ENCODE measurements at places on chromosomes 6 and 20.

GRCh38 chr6:128067446-128068118, 166.7 kb upstream of the THEMIS start:
- no peak for DNase-seq

GRCh38 chr6:115796061-115796460, 264.6 kb downstream of the FRK start:
- DNase-seq = no peak

DNA sequence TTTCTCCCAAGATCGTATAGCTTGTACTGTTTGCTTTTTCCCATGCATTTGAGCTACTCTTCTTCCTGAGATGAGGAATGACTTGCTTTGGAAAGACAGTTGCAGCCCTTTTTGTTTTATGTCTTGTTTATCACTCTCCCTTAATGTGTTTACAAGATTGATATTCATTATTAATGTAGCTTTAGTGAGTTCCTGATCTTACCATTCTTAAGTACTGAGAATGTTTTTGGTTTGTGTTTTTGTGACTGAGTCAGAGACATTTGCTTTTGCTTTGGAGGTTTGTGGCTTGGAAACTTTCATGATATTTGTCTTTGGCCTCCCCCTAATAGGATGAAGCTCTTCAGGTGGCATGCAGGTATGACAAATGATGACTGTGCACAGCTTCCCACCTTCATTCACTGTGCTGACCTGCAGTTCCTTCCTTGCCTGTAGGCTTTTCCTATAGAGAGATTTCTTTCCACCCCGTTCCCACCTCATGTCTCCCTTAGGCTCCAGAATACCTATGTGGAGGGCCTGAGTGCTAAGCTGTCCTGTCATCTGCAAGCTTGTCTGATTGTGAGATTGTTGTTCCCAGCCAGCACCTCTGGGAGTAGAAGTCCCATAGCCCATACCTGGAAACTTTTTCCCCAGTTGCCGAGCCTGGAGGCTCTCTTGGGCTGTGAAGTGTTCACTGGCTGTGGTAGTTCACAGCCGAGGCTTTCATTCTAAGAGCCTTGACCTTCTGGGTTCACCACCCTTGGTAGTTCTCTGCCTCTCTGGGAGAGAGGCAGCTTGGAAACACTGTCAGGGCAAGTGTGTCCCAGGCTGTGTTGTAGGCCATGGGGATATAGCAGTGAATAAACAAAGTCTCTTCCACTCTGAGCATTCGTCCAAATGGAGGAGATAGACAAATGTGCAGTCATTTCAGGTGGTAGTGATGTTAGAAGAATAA, 27.1 kb downstream of the CDS2 start:
- DNase-seq = no peak

- DNase-seq = no peak
Observed at GRCh38 chr6:69866351-69866769, at the start of gene COL19A1. TSS of gene COL19A1 (plus strand) at chr6:69866556. CDS start at chr6:69879568, 13,012 bp downstream.

DNA sequence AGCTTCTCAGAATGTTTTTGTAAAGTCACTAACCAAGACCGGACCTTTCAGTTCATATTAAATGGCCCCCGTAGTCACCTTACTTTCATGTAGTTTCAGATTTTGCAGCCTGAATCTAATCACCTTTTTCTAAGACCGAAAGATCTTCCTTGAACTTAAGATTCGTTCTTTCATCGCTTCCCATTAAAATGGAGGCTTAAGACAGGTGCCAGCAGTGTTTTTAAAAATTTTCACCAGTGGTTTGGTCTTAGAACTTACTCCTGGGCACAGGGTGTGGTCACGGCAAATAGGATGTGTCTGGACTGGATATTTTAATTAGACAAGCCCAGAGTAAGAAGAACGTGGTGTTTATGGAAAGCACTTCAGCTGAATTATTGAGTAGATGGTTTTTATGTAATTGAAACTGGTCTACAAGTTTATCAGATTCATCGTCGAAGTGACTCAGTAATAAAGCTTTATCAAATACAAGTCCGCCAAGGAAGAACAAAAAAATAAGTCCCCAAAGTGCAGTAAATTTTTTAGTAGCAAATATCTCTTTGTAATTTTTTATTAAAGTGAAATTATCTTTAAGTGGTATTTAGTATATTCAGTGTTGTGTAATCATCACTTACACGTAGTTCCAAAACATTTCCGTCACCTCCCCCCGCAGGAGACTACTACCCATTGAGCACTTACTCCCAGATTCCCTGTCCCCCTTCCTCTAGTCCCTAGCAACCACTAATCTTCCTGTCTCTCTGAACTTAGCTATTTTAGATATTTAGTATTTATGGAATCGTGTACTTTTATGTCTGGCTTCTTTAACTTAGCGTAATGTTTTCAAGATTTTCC, 868 bp downstream of the SRSF3 start:
- DNase-seq = no peak

GRCh38 chr20:23161968-23162696, 76.0 kb upstream of the CD93 start:
- no peak for DNase-seq

GRCh38 chr6:47034421-47034820, 7.7 kb downstream of the ADGRF1 start:
- DNase-seq = no peak

DNA sequence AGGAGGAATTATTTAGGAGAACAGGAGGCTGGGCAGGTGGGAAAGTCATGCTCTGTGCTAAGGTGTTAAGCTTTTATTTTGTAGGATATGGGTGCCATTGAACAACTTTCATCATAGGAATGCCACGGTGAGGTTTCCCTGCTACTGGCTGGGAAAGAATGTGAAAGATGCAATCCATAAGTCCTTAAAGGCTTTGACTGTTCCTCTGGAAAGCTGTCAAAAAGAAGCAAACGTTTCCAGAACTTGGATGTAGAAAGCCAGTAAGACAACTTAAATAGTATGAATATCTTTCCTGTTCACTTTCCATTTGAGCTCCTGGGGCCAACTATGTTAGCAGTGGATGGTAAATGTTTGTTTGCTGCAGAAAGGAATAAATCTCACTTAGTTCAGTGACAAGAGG, 574.4 kb downstream of the RNF144B start:
- DNase-seq = no peak

DNA sequence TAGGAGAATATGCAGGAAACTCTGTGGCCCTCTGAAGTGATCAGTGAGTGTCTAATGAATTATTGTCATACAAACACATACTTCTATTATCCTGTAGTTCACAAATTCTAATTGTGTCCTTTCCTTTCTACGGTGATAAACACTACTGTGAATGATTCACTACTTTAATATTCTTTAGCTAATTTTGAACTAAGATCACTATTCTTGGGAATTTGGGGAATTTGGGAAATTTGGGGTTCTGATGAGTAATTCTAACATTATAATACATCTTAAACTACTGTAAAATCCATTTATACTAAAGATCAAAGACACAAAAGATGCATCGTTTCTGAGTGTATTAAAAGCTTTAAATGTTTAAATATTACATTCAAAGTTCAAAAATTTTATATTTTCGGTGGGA, 1287.2 kb upstream of the CITED2 start:
- DNase-seq = no peak

- no peak for DNase-seq
Observed at GRCh38 chr6:116695401-116695800, 14.4 kb downstream of the KPNA5 start.

DNA sequence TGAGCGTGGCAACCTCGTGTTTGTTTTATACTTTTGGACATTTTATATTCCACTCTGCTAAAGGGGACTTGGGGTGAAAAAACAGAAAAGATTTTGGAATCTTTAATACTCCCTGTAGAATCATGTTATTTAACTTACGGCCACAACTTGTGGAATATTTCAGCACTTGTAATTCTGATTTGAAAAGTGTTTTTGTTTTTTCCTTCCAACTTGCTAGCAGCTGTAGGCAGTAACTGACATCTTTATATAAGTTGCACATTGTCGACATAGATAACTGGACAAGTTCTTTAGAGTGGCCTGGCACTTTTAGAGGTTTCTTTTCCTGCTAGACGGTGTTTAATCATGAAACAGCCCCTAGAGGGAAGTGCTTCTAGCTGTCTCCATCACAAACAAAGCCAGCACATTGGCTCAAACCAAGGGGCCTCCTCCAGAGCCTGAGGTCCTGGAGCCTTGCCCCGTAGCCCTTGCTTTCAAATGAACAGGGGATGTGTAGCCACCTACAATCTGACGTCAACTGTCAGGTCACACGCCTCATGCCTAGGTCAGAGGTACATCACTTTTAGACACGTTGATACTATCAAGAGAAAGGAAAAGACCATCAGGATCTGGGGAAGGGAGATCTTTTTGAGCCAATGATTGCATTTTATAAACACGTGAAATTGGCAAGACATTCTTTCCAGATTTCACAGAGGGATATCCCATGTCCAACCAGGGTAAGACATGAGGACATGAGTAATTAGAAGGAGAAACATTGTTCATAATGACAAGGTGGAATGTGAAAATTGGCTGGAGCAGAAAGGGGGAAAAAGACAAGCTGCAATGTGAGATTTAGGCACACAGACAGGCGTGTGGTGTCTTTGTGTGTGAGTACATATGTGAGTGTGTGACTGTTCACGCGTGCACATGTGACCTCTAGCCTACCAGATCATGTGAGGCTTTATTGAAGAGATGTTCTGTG, 92.1 kb downstream of the TXNDC5 start:
- DNase-seq = no peak

- no peak for DNase-seq
Observed at GRCh38 chr6:86964029-86964579, 26.8 kb downstream of the HTR1E start.

- DNase-seq = no peak
Observed at GRCh38 chr6:89085409-89086205, 5.1 kb downstream of the PNRC1 start.

DNA sequence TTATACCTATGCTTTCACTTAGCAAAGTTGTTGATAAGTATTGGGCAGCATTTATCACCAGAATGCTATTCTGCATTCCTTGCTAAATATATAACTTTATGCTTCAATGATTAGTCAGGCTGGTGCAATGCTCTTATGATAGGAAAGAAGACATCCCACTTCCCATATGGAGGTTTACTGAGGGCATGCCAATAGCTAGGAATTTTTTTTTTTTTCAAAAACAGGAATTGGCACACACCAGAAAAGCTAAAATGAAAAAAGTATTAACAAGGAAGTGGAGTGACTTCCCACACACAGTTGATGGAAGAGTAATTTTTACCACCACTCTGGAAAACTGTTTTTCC, 90.8 kb downstream of the FRK start:
- no peak for DNase-seq

- no peak for DNase-seq
Observed at GRCh38 chr20:57457243-57458095, 66.3 kb downstream of the RBM38 start.

DNA sequence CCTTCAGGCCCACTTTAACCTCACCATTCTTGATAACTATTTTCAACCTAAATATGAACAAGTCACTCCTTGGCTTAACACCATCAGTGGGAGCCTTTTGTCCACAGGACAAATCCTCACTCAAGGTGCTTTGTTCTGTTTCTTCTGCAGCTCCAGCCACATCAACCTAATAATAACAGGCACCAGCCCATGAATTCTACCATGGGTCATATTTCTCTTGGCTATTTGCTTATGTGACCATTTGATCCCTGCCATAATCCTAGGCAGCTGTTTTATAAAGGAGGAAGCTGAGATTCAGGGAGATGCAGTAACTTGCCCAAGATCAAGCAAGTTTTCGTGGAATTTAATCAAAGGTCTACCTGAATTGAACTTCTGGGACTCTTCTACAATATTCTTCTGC, 561.3 kb downstream of the DHX35 start:
- no peak for DNase-seq
